NCI-H1092 (cell line): ENCODE measurements at places on chromosomes 12 and 14.

DNA sequence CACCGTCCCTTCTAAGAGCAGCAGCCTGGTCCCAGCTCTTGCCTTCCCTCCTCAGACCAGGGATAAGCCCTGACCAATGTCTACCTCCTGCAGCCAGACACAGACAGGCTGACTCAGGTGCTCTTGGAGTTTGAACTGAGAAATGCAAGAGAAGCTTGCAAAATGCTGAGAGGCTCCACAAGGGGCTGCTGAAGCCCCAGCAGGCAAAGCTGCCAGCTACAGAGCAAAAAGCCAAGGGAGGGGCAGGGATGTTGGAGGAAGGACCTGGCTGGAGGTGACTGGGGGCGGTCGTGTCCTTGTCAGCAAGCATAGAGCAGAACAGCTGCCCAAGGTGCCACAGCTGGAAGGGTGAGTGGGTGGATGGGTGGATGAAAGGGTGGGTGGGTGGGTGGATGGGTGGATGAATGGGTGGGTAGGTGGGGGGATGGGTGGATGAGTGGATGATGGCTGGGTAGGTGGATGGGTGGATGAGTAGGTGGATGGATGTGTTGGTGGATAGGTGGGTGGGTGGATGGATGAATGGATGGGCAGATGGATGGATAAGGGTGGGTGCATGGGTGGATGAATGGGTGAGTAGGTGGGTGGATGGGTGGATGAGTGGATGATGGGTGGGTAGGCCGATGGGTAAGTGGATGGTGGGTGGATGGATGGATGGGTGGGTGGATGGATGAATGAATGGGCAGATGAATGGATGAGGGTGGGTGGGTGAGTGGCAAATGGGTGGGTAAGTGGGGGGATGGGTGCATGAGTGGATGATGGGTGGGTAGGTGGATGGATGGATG lies 4.0 kb upstream of the INF2 start:
- DNase-seq = no peak

- DNase-seq = no peak
Observed at GRCh38 chr12:116210762-116211161, 66.7 kb downstream of the MED13L start.

GRCh38 chr14:104682107-104682593 lies 7.3 kb upstream of the INF2 start:
- no peak for DNase-seq

DNA sequence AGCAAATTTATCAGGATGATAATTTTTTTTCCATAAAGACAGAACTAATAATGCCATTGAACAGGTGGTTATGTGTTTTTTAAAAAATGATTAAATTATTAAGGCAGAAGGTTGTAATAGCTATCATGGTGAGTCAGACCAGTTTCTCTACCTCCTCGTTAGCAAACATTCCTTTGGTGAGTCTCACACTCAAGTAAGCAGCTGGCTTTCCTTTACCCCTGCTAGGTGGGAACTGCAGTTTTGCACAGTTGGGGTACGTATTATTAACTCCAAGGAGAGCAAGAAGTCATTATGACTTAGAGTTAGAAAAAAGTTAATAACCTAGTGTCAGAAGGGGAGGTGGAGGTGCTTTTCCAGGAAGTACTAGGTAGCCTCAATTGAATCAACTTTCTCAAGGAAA lies 165.3 kb downstream of the SNAPC1 start:
- no peak for DNase-seq

- DNase-seq = no peak
Observed at GRCh38 chr12:65800937-65801336, 23.3 kb upstream of the HMGA2 start.

DNA sequence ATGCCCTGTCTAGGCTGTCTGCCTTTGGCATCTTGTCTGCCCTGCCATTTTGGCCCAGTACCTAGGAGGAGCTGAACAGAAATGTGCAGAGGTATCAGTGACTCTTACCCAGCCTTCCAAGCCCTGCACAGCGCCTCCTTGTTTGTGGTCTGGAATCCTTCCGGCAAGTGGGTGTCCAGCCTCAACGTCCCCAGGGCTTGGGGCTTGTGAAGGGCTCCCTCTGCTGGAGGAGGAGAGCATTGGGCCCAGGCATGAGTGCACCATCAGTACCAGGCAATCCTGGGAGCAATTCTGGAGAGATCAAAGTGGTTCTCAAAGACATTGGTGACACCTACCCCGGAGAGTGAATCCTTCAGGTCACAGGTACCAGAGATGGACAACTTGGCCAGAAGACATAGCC lies 2.4 kb upstream of the TCL1B start:
- DNase-seq = no peak

DNA sequence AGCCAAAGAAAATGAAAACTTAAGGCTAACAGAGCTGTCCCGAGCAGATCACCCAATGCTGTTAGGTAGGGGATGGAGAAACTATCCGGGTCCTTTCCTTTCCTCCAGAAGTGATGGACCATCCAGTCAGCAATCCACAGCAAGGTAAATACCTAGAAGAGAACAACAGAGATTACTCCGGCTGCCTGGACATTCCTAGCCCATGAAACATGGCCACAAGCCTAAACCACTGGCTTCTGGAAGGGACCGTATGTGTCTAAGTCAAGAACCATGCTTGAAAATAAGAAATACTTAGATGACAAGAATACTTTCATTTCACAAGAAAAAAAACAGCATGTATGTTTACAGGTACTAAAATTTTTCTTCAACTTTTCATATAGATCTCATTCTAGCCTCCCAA lies 152.9 kb downstream of the SLC41A2 start:
- DNase-seq = no peak

DNA sequence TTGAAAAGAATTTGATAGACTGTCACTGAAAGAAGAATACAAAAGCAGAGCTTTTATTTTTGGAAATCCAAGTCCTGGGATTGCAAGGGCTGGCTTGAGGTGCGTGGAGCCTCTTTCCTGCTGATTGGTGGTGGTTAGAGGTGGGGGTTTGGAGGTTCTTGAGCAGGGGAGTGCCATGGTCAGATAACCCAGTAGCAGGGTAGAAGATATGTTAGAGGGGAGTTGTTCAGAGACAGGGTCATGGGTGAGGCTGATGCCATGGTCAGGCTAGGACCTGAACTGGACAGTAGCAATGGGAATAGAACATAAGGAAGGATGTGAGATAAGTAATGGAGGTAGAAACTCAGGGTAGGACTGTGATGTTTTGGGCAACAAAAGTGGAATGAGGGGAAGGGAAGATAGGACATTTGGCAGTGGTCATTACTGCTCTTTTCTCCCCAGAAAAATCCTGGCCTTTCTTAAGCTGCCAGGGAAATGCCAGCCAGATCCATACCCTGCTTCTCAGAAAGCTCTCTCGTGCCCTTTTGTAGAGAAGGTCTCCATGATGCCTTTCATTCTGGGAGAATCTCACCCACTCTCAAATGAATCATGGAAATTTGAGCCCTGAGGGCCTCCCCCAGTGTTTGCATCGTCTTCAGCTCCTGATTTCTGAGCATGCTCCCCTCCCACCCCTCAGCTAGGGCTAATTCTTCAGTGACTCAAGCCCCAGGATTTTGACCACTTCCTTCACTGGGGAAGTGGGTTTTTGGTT lies 9.5 kb downstream of the EMP1 start:
- DNase-seq = no peak

DNA sequence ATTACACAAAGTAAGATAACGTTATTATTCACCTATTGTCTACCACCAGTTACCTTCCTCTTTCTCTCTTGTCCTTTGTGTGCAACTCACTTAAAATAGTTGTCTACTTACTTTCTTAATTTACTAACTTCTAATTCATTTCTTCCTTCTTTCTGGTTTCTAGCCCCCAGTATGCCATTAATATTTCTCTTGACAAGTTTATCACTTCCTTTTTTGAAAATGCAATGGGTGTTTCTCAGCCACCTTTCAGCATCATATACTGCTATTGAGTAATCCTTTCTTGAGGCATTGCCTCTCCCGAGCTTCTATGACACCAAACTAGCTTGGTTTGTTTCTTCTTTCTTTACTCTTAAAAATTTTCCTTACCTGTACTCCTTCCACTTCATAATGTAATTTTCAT lies 633.6 kb downstream of the TMTC2 start:
- DNase-seq = no peak

DNA sequence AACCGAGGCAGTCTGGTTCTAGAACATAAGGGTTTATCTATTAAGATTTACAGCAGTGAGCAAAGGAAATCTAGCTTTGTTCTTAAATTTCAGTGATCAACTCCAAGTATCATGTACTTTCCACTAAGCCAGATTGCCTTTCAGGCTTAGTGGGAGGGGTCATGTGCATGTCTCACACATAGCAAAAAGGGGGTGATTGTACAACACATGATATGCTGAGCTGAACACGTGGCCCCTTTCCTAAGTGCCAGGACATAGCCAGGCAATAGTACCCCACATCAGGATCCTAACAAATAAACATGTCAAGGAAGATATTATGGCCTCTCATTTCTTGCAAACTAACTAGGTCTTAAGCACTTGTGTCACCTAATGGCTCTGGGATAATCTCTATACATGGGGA lies 347.2 kb downstream of the C12orf75 start:
- DNase-seq = no peak

DNA sequence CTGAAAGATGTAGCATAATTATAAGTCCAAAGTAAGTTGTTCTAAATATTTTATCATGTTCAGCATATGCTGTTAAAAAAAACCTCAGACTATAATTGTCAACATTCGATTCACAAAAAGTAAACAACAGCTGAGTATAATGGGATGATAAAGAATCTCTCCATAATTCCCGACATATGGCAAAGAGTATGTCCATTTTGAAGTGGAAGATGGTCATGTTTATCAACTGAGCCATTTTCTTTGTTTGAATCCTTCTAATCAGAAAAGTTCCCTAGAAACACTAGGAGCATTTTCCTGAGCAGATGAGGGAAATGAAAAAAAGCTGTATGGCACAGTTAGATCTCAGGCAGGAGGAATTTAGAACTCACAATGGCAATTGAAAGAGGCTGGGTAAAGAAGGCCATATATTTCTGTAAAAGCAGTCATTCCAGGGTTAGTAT lies 192.1 kb upstream of the AMIGO2 start:
- DNase-seq = no peak

DNA sequence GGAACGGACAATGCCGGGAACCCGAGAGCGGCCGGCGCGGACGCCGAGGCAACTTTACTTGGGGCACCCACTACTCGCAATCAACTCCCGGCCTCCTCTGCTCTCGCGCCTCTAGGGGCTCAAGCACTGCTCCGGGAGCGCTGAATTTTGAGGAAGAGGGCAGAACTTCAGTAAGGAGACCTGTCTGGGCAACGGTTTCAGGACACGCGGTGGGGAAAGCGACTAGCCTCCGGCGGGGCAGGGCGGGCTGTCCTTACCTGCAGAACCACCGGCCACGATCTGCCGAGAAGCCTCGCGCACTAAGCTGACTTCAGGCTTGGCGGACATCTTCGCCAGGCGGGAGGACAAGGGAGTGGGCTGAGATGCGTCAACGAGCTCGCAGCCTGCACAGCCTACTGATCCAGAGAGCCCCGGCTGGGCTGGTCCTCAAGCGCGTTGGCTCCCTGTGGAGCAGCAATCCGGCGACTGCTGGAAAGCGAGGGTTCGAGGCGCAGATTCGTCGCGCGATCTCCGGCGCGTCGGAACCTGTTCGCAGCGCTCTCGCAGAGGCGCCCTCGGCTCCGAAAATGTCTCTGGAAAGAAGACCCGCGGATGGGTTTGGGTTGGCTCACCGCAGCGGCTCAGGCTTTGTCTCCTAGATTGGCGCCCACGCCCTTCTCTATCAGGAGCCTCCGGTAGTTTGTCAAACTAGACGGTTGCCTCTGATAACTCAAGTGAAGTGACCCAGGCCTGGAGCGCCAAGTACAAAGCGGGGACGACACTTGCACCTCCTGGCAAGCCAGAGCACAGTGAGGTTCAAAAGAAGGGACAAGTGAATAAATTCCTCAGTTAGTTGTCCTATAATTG lies at the start of gene SLC25A21:
Gene SLC25A21 (minus strand): TSS at position 583 of the 846 bp plus-strand sequence.
- peak; percentile 83 for DNase-seq

GRCh38 chr14:96081767-96082400 lies 42.7 kb downstream of the C14orf132 start:
- no peak for DNase-seq

- no peak for DNase-seq
Observed at GRCh38 chr14:60165547-60165876, 314 bp upstream of the DHRS7 start.
